ENCODE measurements at places on chromosomes 6 and 20.

- no peak for DNase-seq
Observed at GRCh38 chr20:52124821-52125220, 66.8 kb downstream of the ZFP64 start.

- DNase-seq: no peak
Observed at GRCh38 chr20:18391686-18392085, 75.1 kb downstream of the DZANK1 start.

- DNase-seq: no peak
Observed at GRCh38 chr6:50826037-50826761, 7.5 kb downstream of the TFAP2B start.

- no peak for DNase-seq
Observed at GRCh38 chr20:57428324-57429158, 37.3 kb downstream of the RBM38 start.

GRCh38 chr20:48875233-48875913 lies 46.1 kb upstream of the ARFGEF2 start:
- no peak for DNase-seq

GRCh38 chr6:122610690-122611455 lies 668 bp downstream of the PKIB start:
- DNase-seq: peak; percentile 15

All from stimulated activated naive CD8-positive, alpha-beta T cell treated with anti-CD3 and anti-CD28 coated beads, Interleukin-15, amount 100 ng/mL, for 72 hours (primary cell).